ENCODE measurements at places on chromosomes 11 and 22. TPM values are rescaled to one million over a fixed set of nuclear protein-coding genes. Genes with fewer than 3 reads are reported as not detected.

- DNase-seq = no peak
Observed at GRCh38 chr11:71200172-71200716, 52.1 kb downstream of the SHANK2 start.

- DNase-seq = no peak
Observed at GRCh38 chr11:17932472-17932871, 80.4 kb downstream of the SERGEF start.

- no peak for DNase-seq
Observed at GRCh38 chr11:130650456-130651030, 202.1 kb downstream of the ADAMTS15 start.

DNA sequence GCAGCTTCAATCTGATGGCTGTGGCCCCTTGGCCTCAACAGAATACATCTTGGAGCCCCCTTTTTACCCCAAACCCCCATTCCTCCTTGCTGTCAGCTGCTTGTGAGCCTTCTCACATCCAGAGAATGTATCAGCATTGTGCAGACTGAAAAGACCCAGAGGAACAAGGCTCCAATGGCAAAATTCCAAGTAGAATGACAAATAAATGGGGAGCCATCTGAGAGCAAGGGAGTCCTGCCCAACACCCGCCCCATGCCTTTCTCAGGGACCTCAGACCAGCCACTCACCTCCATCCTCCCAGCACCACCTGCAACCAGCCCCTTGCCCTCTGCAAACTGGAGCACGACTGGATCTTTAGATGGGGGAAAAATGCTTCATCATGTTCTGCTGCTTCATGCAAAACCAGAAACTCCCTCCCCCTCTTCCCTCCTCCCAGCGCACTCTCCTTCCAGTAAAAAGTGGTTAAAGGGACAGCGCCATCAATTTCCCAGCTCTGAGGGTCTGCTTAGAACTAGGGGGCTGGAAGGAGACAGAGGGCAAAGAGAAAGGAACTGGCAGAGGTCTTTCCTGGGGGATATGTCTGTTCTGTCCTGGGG, 2.2 kb upstream of the NEFH start:
- DNase-seq = no peak

The TAF1D gene
- total RNA-seq = 107 TPM

DNA sequence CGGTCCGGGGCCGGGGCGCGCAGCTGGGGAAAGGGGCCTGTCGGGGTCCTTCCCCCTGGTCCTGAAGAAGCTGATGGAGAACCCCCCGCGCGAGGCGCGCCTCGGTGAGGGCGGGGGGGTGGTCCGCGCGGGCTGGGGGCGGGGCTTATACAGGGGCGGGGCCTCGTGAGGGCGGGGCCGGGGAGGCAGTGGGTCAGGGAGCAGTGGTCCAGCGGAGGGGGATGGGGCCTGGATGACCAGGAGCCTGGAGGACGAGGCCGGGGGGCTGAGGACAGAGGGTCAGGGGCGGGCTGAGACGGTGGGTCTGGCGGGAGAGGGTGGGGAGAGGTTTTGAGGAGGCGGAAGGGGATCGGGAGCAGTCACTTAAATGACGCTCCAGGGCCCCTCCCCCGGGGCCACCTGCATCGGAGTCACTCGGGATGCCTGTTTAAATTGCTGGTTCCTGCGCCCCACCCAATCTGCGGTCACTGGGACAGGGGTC, 396 bp downstream of the TEF start:
- peak; percentile 90 for DNase-seq

DNA sequence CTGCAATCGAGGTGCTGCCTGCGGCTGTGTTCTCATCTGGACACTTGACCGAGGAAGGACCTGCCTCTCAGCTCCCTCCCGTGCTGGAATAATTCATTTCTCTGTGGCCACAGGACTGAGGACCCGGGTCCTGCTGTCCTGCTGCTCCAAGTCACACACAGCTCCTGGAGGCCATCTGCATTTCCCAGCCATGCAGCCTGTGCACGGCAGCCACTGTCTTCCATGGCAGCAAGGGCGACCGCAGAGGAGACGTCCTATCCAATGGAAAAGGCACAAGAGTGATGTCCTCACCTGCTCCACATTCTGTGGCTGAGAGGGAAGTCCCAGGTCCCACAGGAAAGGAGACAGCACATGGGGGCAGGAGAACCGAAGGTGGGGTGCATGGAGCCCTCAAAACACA, 495.8 kb downstream of the BRD1 start:
- DNase-seq = no peak

The INPP5J gene
- total RNA-seq = 0.63 TPM

DNA sequence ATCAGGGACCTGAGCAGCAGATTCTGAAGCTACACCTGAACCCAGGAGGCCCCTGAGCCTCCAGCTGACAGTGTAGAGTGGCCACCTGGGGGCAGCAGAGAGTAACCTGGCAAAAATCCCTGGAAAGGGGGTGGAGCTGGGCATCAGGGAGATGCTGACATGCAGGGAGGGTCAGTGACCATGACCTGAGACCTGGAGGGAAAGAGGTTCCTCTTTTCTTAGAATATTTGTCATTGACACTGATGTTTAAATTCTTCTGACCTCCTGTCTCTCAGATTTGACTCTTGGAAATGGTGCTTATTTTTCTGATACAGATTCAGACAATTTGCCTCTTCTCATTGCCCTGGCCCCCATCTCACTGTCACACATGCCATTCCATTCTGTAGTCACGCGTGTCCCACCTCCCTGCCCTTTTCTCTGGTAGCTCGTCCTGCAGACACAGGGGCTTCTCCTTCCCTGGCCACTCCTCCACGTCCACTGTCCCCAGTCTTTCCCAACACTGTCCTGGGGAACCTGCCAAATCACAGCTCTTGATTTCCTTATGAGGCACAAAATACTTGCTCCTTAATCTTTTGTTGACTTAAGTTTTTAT, 117.2 kb upstream of the IGLL5 start:
- DNase-seq = peak; percentile 43

GRCh38 chr11:109747839-109748238, 325.8 kb downstream of the C11orf87 start:
- no peak for DNase-seq

The SESN3 gene
- total RNA-seq = 58.0 TPM

- no peak for DNase-seq
Observed at GRCh38 chr11:134471087-134471715, 59.2 kb upstream of the B3GAT1 start.

GRCh38 chr11:123681030-123681429, 26.6 kb upstream of the SCN3B start:
- no peak for DNase-seq

DNA sequence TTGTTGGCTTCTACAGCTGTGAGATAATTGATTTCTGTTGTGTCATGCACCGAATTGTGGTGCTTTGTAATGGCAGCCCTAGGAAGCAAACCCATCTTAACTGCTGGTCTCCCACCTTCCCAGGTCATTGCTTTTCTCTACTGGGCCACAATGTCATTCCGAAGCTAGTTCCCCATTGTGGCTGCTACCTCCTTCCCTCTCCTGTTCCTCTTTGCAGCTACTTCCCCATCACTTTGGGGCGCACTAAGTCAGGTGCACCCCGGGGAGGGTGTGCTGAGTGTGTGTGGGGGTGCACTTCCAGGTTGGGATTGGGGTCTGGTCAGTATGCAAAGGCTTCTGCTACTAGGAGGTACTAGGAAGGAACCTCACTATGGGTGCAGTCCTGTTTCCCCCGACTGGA, 109.3 kb downstream of the ST3GAL4 start:
- DNase-seq = no peak

DNA sequence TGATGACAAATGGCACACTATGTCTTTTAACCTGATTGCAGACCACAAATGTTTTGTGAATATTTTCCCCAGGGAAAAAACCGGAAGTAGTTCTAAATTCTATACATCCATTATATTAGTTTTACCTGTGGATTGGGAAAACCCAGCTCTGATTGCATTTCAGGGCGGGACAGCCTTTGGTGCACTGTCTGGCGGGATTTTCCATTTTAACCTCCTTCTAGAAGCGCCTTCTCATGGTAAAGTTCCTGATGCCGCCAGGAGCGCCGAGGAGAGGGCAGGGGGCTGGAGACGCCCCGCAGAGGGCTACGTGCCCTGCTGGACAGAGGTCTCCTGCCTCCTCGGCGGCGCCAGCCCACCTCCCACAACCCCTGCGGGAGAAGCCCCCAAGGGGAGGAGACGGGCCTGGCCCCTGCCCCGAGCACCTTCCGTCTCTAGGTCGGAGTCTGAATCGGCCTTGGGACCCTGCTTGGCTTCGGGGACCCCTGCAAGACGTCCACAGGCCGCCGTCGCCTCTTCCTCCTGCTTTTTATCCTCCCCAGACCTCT, 1.2 kb upstream of the P2RX6 start:
- DNase-seq = no peak

The GRM5 gene
- total RNA-seq = not detected

The TYR gene
- not detected for total RNA-seq

DNA sequence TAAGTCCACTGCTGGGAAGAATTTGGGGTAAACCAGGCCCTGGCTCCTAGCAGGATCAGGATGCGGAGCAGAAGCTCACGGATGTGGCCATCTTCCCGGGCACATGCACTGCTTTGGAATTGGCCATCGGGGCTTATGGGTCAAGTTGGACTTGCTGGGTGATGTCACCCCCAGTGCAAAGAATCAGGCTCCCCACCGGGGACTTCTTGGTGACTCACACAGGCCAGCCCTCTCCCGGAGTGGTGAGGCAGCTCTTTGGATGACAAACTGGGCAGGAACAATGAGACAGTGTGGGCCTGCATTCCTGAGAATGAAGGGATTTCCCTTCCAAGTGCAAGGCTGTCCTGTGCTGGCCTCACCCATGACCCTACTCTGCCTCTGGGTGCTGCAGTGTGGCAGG, 128.8 kb upstream of the ANO1 start:
- no peak for DNase-seq
